ENCODE measurements at places on chromosomes 1 and 21.

GRCh38 chr1:61332796-61333195 is 250.4 kb downstream of the NFIA start:
- DNase-seq = no peak

GRCh38 chr21:28833182-28833581 is 159.5 kb downstream of the LTN1 start:
- DNase-seq = no peak

DNA sequence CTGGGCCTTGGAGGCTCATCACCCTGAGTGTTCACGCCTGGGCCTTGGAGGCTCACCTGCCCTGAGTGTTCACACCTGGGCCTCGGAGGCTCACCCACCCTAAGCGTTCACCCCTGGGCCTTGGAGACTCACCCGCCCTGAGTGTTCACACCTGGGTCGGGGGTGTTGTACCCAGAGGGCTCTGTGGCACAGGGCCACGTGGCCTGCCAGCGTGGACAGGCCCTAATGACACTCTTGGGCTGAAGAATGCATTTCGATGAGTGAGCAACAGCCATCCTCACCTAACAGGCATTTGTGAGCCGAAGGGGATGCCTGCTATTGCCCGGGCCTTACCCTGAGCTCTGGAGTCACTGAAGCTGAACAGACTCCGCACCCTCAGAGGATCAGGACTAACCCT is 17.5 kb downstream of the SLC19A1 start:
- DNase-seq = no peak

DNA sequence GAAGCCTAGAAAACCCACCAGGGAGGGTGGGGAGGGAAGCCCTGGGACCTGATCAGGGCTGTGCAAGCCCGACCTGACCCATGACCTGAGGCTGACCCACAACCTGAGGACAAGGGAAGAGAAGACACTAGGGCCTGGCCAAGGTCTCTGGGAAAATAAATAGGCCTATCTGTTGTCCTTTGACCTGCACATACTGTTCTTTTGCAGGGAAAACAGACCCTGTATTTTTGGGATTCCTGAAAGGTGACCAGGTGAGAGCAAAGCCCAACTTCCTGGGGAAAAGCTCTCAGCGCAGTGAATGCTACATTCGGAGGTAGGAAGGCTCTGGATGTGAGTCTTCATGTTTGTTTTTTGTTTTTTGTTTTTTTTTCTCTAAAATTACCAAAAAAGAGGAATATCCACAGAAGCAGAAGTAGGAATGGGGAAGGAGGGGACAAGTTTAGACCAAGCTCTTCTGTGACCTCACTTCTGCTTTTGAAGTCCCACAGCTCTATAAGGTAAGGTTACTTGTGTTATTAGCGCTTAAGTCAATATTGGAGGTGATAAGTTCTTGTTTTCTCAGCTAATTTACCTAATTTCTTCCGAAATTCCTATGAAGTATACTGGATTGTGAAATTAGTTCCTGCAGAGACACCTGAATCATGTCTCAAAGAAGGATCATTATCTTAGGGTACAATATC is 26.2 kb upstream of the LYST start:
- no peak for DNase-seq

DNA sequence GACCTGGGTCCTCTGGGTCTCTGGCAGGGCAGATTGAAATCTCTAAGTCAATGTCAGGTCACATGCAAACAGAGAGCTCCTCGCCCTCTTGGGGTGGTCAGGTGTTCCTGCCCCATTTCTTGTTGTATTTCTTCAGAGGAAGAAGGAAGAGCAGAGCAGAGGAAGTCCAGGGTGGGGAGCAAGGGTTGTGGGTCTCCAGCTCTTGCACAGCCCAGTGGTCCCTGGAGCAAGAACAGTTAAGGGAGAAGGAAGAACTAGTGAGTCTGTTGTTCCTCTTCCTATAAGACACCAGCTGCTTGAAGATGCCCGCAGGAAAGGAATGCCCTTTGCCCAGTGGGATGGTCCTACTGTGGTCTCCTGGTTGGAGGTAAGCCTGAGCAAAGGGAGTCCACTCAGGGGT is 26.3 kb downstream of the MYOG start:
- DNase-seq = no peak

- no peak for DNase-seq
Observed at GRCh38 chr1:203174324-203174985, 1.2 kb downstream of the MYBPH start.

GRCh38 chr1:155167166-155168104 is 5.7 kb downstream of the KRTCAP2 start:
- peak; percentile 76 for DNase-seq

- DNase-seq = peak; percentile 54
Observed at GRCh38 chr1:205258719-205259118, 31.0 kb downstream of the TMCC2 start.

- no peak for DNase-seq
Observed at GRCh38 chr1:40844887-40845878, 17.0 kb downstream of the CITED4 start.

DNA sequence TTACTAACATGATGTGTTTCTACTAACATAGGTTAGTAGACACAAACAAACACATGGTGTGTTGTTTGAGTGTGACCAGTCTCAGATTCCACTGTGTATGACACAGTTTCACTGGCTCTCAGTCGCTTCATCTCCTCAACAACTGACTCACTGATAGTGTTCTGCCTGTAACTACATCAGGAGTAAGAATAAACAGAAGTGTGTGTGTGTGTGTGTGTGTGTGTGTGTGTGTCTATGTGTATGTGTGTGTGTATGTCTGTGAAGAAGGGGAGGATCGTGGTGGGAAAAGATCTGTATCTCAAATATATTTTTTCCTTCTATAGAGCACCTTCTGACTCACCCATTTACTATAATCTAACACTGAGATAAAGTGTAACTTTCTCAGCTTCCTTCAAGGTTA is 391.0 kb downstream of the PTPRC start:
- peak; percentile 48 for DNase-seq

DNA sequence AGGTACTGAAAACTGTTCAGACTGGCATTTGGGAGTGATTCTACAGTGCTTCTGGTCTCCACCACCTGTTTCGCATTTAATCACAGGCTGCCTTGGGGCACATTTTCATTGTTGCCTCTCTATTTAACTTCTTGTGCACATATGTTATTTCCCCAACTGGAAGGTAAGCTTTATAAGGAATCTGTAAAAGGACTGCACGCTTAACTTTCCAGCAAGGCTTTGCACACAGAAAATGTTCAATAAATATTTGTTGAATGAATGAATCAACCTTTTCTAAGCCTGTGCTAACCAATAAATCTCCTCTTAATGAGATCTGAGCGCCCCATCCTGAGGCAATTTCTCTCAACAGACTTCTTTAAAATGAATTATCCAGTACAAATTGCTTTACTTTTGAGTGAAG is 84.3 kb upstream of the ARHGAP29 start:
- no peak for DNase-seq

- DNase-seq = peak; percentile 40
Observed at GRCh38 chr1:234601301-234602017, 8.5 kb downstream of the IRF2BP2 start.

GRCh38 chr1:12163210-12163609 is 3.6 kb upstream of the TNFRSF1B start:
- no peak for DNase-seq

- no peak for DNase-seq
Observed at GRCh38 chr1:5481889-5482288, 510.3 kb downstream of the NPHP4 start.

GRCh38 chr1:211910913-211911485 is 80.4 kb upstream of the LPGAT1 start:
- DNase-seq = no peak

- no peak for DNase-seq
Observed at GRCh38 chr21:22871692-22872091, 1873.5 kb downstream of the NCAM2 start.

DNA sequence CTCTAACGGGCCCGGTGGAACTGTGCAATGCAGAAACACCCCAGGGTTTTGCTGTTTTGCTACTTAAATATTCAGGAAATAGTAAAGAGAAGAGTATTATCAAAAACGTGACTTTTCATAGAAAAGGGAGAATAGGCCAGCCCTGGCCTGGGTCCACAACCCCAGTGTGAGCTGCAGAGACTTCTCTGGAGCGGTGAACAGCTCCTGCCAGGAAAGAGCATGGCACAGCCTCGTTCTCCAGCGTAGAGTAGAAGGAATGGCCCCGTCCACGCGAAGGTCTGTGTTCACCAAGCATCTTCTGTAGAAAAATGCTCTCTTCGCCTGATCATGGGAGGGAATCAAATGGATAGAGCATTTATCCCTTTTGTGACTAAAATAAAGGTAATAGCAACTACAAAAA is 51.4 kb downstream of the PDE9A start:
- no peak for DNase-seq

DNA sequence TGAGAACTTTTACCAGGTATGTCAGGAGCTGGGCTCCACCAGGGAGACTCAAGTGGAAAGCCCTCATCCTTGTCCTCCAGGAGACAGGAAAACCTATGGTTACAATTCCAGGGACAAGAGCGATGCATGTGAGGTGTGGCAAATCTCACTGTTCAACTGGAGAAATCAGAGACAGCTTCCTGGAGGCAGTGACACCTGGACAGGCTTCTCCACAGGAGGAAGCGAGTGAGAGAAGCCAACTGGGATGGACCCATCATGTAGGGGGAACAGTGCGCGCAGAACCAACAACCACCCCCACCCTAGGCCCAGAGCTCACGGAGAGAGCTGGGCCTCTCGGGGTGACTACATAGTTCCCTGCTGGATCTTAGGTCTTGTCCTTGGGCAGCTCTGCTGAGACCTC is 5.6 kb upstream of the SLX9 start:
- DNase-seq = no peak

GRCh38 chr1:230169454-230170152 is 102.6 kb downstream of the GALNT2 start:
- DNase-seq = no peak

DNA sequence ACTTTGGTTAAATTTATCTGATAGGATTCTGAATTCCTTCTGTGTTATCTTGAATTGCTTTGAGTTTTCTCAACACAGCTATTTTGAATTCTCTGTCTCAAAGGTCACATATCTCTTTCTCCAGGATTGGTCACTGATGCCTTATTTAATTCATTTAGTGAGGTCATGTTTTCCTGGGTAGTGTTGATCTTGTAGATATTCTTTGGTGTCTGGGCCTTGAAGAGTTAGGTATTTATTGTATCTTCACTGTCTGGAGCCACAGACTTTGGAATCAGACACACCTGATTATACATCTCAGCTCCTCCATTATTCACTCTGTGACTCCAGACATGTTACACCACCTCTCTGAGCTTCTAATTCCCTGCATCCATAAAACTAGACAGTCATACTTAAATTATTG is 34.2 kb upstream of the ETS2 start:
- peak; percentile 55 for DNase-seq

- DNase-seq = no peak
Observed at GRCh38 chr1:153777648-153778047, 2.4 kb downstream of the SLC27A3 start.

DNA sequence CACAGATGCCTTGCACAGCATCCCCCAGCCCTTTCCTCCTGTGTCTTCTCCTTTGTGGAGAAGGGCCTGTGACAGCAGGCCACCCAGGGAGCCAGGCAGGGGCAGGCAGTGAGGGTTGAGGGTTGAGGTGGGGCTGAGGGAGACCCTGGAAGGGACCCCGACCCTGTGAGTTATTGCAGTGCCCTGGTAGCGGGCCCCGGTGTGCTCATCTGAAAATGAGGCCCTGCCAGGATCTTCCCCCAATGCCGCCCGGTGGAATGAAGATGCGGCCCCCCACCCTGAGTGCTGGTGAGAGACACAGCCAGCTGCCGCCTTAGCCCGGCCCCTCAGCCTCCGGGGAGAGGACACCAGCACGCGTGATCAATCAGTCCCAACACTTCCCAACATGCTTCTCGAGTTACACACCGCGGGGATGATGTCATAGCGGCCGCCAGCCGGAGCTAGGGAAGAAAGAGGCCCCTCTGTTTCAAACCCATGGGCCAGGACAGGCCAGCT is 36.2 kb upstream of the ACTRT2 start:
- DNase-seq = peak; percentile 12

Data from fibroblast of skin of back (primary cell).